ENCODE measurements at places on chromosomes 13 and 19.

DNA sequence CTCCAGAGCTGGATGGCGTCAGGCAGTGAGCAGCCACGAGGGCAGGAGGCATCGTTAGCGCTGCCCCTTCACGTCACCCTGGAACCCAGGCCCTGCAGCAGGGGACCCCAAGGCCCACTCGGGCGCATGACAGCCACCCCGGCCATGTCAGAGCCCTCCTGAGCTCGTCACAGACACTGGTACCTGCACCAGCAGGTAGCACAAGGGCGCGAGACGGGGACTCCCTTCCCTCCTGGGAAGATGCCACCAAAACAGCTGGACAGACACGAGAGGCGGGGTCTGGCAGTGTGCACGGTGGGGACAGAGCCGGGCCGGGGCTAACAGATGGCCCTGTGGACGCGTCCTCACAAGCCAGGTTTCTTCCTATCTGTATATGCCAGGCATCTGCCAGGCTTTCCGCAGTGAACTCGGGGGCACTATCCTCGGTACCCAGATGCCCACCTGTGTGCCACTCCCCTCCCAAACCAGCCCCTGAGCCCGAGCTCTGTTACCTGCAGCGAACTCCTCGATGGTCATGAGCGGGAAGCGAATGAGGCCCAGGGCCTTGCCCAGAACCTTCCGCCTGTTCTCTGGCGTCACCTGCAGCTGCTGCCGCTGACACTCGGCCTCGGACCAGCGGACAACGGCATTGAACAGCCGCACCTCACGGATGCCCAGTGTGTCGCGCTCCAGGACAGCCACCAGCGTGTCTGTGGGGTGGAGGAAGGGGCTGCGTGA is 25.8 kb downstream of the BTBD2 start:
- no peak for DNase-seq

GRCh38 chr13:73580513-73581267 is 521.9 kb downstream of the KLF5 start:
- DNase-seq, result no peak

GRCh38 chr19:48804496-48804895 is 6.3 kb downstream of the BCAT2 start:
- no peak for DNase-seq

DNA sequence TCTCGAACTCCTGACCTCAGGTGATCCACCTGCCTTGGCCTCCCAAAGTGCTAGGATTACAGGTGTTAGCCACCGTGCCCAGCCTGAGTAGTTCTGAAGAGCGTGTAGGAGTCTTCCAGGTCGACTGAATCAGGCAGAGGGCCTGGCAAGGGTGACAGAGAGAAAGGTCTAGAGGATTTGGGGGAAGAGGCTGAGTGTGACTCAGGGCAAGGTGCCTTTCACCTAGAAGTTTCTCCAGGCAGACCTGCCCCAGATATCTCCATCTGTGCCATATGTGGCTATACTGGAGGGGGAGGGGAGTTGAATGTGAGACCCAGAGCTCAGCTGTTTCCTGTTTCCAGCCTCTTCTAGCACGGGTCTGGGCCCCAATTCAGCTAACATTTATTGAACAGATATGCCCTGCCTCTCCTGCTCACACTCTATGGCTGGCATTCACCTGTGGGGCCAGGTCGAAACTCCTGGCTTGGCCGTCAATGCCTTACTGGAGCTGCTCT is 1.3 kb downstream of the CCDC159 start:
- no peak for DNase-seq

DNA sequence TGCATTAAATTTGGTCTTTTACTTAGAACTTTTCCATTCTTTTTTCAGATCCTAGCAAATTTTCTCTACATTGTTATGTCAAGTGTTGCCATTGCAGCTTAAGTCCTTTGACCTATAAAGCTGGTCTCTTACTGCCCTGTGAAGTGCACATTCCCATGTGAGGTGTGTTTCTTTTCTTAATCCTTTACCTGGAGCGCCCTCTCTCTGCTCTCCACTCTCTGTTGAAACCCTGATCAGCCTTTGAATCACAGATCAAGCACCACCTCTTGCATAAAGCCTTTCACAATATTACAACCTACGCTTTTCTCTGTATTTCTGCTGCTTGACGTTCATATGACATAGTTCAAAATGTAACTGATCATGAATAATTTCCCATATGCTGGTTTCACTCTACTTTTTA is 84.8 kb downstream of the PCDH17 start:
- no peak for DNase-seq

- no peak for DNase-seq
These were observed 27.7 kb upstream of the CYSLTR2 start for GRCh38 chr13:48626077-48626449.

DNA sequence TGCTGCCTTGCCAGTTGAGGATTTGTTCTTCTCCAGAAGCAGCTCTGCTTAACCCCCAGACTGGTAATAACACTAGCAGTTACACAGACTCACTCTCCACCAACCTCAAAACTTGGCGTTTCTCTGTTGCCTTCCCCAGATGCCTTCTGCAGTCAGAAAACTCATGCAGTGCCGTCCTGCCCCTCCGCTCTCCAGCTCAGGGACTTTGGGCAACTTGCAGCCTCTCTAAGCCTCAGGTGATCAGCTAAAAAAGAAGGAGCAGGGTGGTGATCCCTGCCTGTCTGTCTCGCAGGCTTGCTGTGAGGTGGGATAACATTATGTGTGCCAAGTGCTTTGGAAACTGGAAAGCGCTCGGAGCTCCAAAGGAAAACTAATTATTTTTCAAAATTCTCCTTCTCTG is 391.6 kb downstream of the HS6ST3 start:
- DNase-seq, result no peak

DNA sequence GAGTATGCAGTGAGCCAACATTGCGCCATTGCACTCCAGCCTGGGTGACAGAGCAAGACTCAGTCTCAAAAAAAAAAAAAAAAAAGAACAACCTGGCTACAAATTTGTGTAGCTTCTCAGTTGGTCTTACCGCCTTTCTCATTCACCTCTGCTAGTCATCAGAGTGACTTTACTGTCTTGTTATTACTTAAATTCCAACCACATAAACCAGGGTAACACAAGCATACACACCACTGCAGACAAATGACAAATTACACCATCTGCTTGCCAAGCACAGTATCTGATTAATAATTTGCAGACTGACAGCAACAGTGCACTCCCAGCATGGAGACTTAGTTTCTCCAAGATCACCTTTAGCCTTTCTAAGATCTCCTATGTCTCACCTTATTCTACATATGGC is 11.0 kb downstream of the ZNF14 start:
- no peak for DNase-seq
